ENCODE measurements at places on chromosomes 7 and 10.

GRCh38 chr7:1586126-1586826, 16.4 kb upstream of the PSMG3 start:
- no peak for DNase-seq

DNA sequence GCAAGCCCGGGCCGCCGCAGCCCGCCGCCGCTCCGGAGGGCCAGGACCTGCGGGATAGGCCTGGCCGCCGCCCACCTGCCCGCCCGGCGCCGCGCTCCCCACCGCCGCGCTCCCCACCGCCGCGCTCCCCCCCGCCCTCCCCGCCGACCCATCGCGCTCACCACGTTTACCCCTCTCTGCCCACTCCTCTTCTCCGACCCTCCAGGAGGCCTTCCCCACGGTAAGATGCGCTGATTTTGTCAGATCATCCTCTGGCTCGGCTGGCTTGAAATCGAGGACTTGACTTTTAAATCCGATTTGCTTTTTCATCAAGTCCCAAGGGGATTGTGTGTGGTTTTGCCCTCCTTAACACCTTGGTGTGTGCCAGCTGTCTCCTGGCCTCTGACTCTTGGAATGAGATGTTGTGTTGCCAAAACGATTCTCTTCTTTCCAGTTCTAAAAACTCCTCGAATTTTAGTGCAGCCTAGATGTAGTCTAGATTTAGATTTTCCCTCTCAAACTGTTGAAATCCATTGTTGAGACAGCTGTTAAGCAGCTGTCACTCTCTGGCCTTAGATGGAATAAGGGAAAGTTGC, 738 bp downstream of the POM121 start:
- DNase-seq = no peak

- DNase-seq = no peak
Observed at GRCh38 chr7:66348531-66348930, 143.4 kb downstream of the TPST1 start.

DNA sequence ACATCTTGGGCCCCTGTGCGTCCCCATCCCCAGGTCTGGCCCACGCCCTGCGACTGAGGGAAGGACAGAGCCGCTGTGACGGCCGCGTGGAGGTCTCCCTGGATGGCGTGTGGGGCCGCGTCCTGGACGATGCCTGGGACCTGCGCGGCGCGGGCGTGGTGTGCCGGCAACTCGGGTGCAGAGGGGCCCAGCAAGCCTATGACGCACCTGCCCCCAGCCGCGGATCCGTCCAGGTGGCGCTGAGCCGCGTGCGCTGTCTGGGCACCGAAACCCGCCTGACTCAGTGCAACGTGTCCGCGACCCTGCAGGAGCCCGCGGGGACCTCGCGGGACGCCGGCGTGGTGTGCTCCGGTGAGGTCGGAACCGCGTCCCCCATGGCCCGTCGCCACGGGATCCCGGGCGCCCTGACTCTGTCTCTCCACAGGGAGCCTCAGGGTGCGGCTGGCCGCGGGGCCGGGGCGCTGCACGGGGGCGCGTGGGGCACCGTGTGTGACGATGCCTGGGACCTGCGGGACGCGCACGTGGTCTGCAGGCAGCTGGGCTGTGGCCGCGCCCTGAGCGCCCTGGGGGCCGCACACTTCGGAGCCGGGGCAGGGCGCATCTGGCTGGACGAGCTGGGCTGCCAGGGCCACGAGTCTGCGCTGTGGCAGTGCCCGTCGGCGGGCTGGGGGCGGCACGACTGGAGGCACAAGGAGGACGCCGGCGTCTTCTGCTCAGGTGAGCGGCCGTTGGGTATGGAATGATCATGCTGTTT, 5.9 kb downstream of the SCART1 start:
- no peak for DNase-seq

- no peak for DNase-seq
Observed at GRCh38 chr10:83541046-83541445, 598.3 kb upstream of the GHITM start.

GRCh38 chr7:55034776-55035175, 16.0 kb downstream of the EGFR start:
- no peak for DNase-seq

Measured in KG1 (cell line).